ENCODE measurements at places on chromosomes 12 and 14. TPM values are rescaled to one million over a fixed set of nuclear protein-coding genes. Genes with fewer than 3 reads are reported as not detected.

DNA sequence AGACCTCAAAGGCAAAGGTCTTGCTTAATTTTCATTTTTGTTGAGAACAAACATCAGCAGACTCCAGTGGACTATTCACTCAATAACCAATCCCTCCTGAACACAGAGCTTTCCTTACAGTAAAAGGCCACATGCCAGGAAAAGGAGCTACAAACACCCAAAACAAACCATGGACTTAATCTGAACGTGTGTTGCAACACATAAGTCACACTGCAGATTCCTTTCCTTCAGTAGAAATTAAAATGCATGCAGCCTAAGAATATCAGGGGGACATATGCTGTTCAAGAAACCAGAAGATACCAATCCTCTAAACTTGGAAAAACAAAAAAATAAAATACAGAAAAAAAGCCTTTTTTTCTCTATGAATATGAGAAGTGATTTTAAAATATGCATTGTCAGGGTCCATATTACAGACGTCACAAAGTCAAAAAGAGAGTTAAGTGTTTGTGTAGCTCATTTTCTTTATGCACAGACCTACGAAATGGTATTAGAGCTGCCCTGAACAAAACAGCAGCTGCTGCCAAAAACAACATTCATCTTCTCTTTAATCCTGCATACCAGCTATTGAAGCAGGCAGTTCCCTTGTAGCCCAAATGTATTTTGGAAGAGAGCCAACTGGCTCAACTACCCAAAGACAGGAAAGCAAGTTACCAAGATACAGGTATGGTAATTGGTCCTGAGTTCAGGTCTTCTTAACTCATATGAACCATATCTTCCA lies 26.2 kb downstream of the KITLG start:
- DNase-seq: no peak

DNA sequence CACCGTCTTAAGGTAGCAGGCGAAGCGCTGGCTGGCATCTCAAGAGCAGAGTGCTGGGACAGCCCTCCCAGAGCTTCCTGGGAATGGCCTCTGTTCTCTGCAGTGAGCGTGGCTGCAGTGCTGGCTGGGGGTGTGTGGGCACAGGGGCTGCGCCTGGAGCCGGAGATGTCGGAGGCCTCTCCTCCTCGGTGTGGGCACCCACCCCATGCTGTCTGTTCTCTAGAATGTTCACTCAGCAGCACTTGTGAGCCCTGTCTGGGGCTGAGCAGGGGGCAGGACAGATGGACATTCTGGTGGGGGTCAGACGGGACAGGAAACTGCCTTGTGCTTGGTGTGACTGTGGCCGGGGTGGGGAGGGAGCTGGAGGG lies 15.9 kb downstream of the FBRSL1 start:
- no peak for DNase-seq

- DNase-seq: no peak
Measured at GRCh38 chr14:104428333-104428851, 151.2 kb upstream of the C14orf180 start.

DNA sequence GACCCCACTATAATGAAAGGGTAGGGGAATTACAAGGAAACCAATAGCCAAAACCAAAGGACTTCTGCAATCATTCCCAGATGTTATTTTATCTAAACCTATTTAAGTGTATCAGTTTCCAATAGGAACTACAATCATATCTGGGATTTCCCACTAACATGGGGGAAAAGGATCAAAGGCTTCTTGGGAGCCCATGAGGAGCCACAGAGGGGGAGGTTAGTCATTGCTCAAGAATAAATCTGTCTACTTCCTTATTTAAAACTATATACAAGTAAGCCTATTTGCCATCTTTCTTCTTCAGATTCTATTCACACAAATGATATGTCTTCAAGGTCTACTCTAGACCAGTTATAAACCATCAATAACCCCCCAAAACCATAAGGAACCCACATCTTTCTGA lies 33.1 kb downstream of the FGD6 start:
- DNase-seq: no peak

GRCh38 chr12:14958361-14959125 lies 2.9 kb downstream of the ARHGDIB start:
- DNase-seq: no peak

- DNase-seq: no peak
Measured at GRCh38 chr12:105431537-105432100, 101.1 kb downstream of the C12orf75 start.

GRCh38 chr14:20419419-20419818 lies 6.1 kb upstream of the TEP1 start:
- DNase-seq: no peak

- no peak for DNase-seq
Measured at GRCh38 chr12:26830783-26831551, 2.0 kb downstream of the ITPR2 start.

DNA sequence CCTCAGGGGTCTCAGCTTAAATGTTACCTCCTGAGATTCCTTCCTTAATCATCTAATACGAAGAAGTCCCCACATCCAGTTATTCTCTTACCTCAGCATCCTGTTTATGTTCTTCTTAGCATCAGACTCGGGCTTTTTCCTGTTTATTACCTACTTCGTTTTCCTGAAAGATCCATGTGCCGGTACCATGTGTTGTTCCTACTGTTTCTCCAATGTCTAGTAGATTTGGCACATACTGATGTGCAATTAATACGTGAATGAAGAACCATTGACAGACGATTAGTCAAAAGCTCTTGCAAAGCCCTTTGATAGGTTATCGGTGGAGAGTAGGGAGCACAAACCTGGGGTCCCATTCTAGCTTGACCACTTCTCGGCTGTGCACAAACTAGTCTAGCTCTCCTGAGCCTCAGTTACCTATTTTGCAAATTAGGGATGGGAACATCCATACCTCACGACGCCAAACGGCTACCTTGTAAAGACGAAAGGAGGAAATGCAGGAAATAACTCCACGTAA lies 735 bp upstream of the MAPKAPK5 start:
- DNase-seq: no peak

DNA sequence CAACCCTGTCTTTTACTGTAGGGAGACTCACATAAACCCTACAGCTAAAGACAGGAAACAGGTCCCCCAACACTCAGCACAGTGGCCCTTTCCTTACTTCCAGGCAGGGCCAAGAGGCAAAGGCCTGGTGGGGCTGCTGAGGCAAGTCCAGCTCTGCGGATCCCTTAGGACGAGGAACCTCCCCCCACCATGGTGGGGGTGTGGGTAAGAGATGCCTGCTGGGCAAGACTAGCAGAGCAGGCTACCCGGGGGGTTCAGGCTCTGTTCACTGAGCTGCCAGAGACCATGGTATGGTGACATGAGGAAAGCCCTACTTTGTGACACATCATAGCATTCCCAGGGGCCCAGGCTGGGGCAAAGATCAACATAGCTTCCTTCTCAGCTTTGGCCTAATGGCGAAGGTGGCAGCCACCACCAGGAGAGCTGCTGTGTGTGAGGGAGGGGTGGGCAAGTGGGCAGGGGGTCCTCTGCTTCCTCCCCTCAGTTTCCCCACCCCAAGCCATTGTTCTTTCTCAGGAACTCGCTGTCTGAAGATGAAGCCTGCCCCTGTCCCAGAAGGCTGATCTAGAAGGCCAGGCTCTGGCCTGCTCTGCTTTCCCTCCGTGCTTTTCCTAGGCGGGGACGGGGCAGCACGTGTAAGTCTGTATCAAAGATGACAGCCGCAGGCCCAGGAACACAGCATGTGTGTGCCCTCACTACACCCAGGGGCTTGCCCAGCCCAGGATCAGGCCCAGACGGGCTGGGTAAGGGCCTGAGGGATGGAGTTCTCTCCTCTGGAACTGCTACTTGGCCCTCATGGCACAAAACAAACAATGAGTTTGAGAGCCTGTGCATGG lies 10.1 kb upstream of the TINF2 start:
- DNase-seq: no peak

GRCh38 chr14:100540926-100541620 lies 46.1 kb downstream of the BEGAIN start:
- DNase-seq: peak; percentile 8

DNA sequence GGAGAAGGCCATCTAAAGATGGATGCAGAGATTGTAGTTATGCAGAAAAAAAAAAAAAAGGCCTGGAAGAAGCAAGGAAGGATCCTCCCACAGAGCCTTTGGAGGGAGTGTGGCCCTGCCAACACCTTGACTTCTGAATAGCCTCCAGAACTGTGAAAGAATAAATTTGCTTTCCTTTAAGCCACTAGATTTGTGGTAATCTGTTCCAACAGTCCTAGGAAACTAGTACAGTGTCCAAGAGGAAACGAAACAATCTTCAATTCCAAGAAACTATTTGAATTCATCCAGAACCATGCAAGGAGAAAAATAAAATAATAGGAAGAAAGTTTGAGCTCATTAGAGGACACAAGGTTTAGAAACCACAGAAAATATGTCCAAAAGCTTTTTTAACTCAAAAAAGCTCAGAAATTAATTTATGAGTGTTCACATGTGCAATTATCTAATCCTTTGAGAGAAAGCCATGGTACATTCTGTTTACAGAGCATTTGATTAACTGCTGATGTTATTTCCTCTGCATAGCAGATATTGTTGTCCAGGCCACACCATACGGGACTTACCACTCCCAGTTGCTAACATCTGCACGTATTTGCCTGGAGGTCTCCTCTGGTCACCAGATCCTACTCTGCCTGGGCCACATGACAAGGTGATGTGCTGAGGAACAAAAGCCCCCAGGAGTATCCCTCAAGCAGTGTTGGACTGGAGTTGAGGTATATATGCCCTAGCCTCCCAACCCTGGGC lies 30.0 kb upstream of the STAB2 start:
- DNase-seq: no peak

DNA sequence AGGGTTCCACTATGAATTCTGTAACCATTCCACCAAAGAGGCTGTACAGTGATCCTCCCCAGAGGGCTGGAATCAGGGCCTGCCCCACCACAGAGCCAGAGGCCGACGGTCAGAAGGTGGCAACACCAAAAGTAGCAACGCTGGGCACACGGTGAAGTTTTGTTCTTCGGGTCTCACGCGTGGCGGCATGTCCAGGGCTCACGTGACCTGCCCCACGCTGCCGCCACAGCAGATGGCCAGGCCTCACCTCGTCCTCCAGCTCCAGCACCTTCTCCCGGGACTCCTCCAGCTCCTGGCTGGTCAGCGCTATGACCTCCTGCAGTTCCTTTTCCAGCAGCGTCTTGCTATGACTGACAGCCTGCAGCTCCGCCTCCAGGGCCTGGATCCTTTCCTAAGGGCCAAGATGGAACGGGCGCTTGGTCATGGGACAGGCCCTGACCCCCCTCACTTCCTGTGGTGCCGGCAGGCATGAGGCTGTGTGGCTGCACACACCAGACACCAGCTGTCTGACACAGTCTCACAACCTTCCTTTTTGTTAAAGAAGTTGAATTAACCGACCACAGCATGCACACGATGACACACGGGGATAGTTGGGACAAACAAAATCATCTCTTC lies 22.4 kb upstream of the ANKLE2 start:
- no peak for DNase-seq

- no peak for DNase-seq
Measured at GRCh38 chr12:87679251-87679650, 349.9 kb downstream of the C12orf50 start.

- no peak for DNase-seq
Measured at GRCh38 chr12:1933342-1934051, 15.0 kb upstream of the CACNA2D4 start.

DNA sequence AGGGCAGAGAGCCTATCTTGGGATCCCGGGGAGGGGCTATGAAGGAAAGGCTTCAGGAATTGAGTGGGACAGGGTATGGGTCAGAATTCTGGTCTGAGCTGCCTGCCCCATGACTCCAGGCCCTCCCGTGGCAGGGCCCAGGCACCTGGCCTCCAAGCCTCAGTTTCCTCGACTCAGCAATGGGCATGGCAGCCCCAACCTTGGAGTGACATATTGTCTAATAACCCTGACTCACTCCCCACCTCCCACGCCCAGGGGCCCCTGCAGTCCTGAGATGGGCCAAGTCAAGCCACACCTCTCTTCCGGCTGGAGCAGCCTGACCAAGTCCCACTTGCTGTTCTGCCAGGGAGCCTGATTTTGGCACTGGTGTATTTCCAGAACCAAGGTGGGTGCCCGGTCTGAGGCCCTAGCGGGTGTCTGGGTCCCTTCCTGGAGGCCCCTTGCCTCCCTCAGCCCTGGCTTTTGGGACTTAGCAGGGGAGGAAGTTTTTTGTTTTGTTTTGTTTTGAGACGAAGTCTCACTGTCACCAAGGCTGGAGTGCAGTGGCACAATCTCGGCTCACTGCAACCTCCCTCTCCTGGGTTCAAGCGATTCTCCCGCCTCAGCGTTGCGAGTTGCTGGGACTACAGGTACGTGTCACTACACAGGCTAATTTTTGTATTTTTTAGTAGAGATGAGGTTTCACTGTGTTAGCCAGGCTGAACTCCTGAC lies 40.3 kb upstream of the RCOR1 start:
- no peak for DNase-seq

DNA sequence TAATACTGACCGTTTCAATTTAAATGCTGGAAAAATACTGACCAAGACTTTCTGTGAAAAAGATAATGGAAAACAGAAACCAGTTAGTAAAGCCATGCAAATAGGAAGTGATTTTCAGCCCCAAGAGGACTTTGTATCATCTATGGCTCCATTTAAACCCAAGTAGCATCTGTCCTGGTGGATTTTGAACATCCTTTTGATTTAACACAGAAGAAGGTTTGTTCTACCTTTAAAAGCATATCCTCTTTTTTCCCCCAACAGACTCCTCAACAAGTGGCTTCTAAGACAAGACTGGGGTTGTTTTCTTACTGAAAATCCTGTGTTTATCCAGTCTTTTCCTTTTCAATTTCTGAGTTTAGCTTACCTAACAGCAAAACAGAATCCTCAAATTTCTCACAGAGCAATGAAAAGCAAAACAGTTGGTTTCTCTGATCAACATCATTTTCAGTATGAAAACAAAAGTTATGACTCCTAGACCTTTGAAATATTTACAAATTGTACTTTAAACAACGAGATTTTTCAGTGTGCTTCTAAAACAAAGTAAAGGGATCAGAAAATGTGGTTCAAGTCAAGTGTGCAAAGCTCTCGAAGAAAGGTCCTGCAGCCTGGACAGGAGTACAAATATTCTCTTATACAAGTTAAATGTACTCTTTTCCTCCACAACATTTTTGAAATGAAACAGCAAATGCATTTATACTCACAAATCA lies 2.9 kb downstream of the PHLDA1 start:
- DNase-seq: no peak

- DNase-seq: no peak
Measured at GRCh38 chr12:52279422-52280318, 5.2 kb downstream of the KRT86 start.

DNA sequence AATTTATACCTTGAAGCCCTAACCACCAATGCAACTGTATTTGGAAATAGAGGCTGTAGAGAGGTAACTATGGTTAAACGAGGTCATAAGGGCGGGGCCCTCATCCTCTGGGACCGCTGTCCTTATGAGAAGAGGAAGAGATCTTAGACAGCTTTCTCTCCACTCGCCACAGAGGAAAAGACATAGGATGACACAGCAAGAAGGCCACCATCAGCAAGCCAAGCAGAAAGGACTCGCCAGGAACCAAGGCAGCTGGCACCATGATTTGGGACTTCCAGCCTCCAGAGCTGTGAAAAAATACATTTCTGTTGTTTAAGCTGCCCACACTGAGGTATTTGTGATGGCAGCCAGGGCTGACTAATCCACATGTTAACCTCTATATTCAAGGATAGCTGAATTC lies 30.4 kb upstream of the BCAT1 start:
- DNase-seq: no peak

The FGF6 gene
- total RNA-seq: not detected

The TMEM233 gene
- 0.59 TPM for total RNA-seq

The ASIC1 gene
- total RNA-seq: 1.6 TPM

The RBP5 gene
- not detected for total RNA-seq

The PWP1 gene
- total RNA-seq: 16.0 TPM

The LRRK2 gene
- total RNA-seq: 7.0 TPM

The PRR4 gene
- 1.5 TPM for total RNA-seq

The MPHOSPH9 gene
- total RNA-seq: 21.4 TPM

The FOXG1 gene
- total RNA-seq: not detected

The CLEC12A gene
- 8.9 TPM for total RNA-seq

The NDUFA9 gene
- 347 TPM for total RNA-seq

The MYH7 gene
- 20,269 TPM for total RNA-seq

The KRT78 gene
- total RNA-seq: not detected

The FSCB gene
- total RNA-seq: not detected
